ENCODE measurements at places on chromosomes 4 and X.

GRCh38 chrX:139187738-139188137 lies 342.8 kb upstream of the F9 start:
- DNase-seq, result no peak

- no peak for DNase-seq
Observed at GRCh38 chrX:141619336-141619735, 29.8 kb downstream of the SPANXA2 start.

DNA sequence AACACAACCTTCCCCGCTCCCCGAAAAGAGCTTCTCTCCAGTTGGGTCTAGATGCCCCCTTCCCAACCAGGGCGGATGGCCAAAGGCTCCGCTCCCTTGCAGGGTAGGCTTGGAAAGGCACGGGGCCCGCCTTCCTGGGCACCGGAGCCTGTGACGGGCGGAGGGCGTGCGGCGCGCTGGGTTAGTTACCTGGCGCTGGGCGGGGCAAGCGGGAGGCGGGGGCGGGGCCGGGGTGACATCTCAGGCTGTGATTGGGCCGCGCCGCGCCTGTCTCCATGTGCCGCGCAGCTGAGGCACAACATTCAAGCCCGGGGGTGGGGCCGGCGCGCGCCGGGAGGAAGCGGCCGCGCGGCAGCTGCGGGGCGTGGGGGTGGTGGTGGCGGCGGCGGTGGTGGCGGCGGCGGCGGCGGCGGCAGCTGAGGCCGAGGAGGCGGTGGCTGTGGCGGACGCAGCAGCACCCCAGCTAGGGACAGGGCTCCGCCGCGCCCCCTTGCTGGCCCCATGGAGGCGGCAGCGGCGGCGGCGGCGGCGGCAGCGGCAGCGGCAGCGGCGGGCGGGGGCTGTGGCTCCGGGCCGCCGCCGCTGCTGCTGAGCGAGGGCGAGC lies at the start of gene REPS2:
Gene REPS2 (plus strand): TSS at position 298 of the 604 bp plus-strand sequence. CDS start 204 bp downstream, at position 502.
- peak; percentile 63 for DNase-seq

- DNase-seq, result no peak
Observed at GRCh38 chrX:115531818-115532403, 29.1 kb upstream of the PLS3 start.

DNA sequence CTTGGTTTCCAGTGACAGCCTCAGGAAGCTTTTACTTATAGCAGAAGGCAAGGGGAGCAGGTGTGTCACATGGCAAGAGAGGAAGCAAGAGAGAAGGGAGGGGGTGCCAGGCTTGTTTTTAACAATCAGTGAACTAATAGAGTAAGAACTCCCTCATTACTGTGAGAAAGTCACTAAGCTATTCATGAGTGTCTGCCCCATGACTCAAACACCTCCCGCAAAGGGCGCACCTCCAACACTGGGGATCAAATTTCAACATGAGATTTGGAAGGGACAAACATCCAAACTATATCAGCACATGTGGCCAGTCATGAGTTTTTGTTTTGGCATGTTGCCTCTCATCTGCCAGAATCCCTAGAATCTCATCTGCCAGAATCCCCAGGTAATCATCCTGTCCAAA lies 183.5 kb upstream of the C1QTNF7 start:
- no peak for DNase-seq

DNA sequence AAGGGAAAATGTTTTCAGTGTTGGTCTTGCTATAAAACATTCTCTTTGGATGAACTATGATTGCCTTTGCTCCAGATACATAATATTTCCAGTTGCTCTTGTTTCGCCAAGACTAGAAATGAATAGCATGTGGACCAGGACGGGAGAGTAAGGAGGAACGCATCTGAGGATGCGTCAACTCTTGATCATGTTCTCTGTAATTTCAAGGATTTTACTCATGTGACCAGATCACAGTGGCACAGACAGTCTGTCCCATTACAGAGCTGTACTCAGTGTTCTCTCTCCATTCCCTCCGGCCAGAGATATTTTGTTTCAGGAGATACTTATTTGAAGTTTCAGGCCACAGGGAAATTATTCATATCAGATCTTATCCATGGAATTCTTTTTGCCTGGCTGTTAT lies 266.6 kb downstream of the MID1IP1 start:
- no peak for DNase-seq
